ENCODE measurements at places on chromosomes 6 and 20.

DNA sequence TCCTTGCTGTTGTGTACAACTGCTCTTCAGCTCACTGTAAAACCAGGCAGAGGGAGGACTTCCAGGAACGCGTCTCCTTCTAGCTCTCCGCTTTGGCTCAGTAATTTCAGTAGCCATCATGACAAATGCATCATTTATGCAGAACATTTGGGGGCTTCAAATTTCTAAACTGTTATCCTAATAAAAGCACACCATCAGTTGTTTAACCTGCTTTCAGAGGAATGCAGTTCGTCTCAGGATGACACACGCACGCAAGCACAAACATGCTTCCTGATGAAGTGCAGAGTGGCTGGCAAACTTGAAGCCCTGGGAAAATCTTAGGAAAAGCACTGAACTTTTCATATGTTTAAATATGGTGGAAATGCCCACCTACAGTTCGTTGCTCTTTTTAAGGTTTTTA is 24.4 kb downstream of the SLC22A23 start:
- no peak for DNase-seq

DNA sequence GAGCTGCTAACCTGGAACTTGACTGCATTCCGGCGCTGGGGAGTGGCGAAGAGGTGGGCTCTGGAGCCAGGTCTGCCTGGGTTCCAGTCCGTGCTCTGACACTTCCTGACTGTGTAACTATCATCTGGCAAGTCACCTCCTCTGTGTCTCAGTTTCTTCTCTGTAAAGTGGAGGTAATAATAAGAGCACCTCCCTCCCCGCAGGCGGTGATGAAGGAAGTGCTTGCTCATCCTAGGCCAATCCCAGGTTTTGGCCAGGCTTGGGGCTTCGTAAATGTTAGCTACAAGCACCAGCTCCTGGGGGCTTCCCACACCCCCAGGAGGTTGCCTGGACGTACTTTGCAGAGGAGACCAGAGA is 32.8 kb downstream of the SNAI1 start:
- no peak for DNase-seq

DNA sequence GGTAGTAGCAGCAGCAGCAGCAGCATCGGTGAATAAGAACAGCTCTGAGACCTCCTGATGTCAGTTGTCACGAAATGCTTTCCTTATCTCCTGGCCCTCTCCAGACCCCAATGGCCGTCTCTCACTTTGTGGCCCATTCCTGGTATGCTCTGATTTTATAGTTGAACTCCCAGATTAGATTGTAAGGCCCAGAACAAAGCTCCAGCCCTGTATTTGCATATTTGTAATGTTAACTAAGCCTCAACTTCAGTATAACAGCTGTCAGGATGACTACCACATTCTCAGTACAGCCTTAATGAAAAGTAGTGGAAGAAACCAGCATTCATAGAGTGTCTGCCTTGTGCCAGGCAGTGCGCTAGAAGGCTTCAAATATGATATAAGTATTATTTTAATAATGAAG is 180.9 kb downstream of the SASH1 start:
- DNase-seq = no peak

DNA sequence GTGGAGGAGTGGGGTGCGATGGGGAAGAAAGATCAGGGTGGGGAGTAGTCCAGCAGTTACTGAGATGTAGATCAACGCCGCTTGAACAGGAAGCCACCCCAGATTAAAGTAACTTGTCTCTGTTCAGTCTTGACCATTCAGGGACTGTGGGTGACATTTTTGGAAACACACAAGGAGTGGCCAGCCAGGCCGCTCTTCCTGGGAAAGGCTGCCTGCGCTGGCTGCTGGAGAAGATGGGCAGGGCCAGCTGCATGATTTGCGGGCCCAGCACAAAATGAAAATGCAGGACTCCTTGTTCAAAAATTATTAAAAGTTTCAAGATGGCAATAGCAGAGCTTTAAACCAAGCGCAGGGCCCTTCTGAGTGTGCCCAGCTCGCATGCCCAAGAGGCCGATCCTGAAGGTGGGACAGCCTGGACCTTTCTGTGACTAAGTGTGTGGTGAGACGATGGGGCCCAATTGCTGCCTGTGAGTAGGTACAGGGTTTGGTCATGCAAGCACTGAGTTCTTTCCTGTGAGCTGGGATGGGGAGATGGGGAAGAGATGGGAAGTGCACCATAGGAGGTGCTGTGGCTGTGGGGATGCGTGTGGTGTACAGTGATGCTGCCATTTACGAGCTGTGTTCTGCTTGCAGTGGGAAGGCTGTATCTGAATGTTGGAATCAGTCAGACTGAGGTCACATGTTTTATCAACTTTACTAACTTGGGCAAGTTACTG is 51.3 kb downstream of the DAAM2 start:
- no peak for DNase-seq

- no peak for DNase-seq
Observed at GRCh38 chr6:165059032-165059431, 250.4 kb downstream of the C6orf118 start.

GRCh38 chr6:98014442-98015201 is 731.6 kb upstream of the MMS22L start:
- DNase-seq = no peak

DNA sequence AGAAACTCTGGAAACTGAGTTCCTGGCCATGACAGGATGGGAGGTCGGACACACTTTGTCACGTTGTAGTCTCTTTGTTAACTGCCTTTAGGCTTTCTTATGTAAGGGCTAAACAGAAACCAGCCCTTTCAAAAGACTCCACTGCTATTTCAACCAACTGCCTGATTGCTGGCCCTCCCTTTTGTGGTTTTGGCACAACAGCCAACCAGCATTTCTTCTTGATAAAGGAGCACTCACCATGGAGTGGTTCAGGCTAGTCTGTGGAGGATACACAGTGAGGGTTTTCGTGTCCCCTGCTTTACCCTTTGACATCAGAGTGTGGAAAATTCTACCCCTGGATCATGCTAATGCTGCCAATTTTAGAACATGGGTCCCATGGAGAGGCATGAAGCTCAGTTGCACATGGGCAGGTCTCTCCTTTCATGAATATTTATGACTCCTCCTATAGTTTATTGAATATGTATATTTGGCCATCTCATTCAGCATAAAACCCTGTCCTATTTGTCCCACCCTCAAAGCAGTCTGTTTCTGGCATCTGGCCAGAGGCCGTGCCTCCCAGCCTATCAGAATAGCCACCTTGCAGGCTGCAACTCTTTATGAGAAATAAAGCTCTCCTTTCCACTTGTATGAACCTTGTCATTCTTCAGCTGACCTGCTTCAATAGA is 148.3 kb downstream of the HS3ST5 start:
- DNase-seq = no peak

- DNase-seq = no peak
Observed at GRCh38 chr6:148969603-148970061, 222.8 kb downstream of the UST start.

DNA sequence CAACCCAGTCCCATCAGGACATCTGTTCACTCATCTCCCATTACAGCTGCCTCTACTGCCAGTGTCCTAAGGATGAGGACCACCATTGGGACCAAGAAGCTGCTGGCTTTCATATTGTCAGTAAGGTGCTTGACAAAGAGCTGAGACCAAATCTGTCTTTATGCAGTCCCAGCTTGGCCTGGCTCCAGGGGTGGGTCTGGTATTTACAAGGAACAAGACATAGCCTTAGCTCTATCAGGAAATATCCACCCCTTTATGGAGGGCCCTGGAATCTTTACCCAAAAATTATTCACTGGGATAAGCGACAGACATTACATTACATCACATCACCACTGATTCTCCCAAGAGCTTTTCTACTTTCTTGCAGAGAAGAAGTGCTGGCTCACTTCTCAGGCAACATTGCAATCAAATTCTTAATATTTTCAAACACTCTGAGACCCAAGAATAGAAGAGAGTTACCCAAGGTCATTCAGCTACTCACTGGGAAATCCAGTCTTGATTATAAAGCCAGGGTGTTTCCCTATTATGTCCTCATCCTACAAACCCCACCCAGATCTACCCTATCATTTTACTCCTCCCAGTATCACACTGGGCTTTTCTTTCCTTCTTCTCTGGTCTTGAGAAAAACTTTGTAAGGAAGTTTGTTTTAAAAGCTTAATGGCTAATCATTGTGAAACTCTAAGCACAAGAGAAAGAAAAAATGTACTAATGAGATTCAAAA is 11.5 kb upstream of the PI3 start:
- DNase-seq = no peak

- DNase-seq = no peak
Observed at GRCh38 chr6:24908650-24909035, 27.1 kb downstream of the RIPOR2 start.

- no peak for DNase-seq
Observed at GRCh38 chr20:53922901-53923314, 147.5 kb downstream of the BCAS1 start.

DNA sequence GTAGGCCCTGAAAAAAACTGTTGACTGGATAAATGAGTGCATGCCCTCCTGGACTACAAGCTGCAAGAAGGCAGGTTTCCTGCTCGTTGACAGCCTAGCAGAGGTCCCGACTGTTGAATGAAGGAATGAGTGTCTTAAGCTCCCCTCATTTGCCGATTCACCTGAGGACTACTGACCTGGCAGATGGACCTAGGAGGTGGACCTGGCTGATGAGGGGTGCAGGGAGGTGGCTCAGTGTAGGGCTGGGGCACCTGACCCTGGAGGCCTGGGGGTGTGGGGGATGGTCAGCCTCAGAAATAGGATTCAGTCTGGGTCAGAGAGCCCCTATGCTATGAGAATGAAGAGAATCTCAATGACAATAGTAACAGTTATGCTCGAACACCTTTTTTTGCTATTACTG is 11.6 kb upstream of the TFAP2C start:
- DNase-seq = no peak

GRCh38 chr20:51634257-51634656 is 91.7 kb upstream of the NFATC2 start:
- no peak for DNase-seq

GRCh38 chr6:128062882-128063603 is 162.2 kb upstream of the THEMIS start:
- no peak for DNase-seq

DNA sequence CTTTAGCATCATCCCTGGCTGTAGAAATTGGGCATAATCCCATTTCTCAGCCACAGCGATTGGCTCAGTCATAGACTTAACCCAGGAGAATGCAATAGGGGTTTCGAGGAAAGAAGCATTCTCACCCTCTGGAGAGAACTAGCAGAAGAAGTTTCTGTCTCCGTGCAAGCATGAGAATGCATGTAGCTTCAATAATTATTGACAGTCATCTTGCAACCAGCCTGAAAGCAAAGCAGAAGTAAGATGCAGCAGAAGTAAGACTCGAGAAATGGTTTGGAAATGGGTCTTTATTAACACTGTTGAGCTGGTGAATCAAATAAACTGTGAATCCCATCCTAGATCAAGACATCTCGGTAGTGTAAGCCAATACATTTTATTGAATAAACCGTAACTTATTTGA is 828.8 kb upstream of the GJE1 start:
- DNase-seq = no peak

DNA sequence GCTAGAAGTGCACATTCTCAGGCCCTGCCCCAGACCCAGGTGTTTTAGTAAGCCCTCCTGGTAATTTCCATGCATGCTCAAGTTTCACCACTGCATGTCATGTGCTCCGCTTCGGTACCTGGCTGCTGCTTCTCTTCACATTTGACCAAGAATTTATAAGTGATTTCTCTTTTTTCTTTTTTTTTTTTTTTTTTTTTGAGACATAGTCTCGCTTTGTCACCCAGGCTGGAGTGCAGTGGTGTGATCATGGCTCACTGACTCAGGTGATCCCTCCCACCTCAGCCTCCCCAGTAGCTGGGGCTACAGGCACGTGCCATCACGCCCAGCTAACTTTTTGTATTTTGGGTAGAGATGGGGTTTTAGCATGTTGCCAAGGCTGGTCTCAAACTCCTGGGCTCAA is 16.0 kb downstream of the TM9SF4 start:
- DNase-seq = no peak

DNA sequence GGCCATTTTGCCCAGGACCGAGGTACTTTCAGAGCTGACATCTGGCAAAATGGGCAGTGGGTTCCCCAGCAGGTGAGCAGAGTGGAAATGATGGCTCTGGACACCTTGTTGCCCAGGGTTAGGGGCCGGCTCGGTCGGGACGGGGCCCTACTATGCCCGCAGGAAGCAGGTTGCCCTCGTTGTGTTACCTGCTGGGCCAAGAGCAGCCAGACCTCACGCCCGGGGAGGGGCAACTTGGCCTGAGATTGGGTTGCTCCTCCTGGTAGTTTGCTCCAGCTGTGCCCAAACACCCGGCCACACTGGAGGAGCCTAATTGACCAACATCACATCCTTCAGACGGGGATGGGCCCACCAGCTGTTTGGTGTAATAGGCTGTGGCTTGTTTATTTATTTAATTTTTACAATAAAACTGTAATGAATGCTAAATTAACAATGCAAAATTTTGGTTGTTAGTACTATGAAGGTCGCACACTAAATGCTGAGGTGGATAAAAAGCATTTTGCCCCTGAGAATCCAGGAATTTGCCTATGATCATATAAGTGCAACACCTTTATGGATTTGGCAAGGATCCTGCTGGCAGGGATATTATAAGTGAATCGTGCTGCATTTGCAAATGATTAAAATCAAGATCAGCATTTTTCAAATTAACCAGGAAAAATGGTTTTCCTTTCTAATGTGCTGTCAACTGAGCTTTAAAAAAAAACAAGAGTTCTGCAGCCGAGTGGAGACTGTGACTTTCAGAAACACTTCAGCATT is 26.6 kb upstream of the PCMTD2 start:
- no peak for DNase-seq

- DNase-seq = no peak
Observed at GRCh38 chr6:90184334-90185298, 112.0 kb downstream of the BACH2 start.

GRCh38 chr6:20533746-20534294 is 437 bp upstream of the CDKAL1 start:
- DNase-seq = no peak

DNA sequence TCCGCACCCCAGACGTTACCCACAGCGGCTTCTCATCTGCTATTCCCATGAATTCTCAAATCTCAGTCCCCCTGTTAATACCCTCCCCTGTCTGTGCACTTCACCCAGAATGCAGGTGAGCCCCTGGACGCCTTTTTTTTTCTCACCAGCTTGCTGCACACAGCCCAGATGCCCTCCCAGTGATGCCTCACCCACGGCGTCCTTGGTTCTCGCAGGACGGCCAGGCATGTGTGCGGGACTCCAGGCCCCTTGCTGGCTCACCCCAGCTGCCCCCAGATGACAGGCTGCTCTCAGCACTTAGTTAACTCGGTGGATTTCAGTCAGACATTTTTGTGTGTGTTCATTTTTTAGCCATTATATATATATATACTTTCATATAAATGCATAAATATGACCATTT is 25.4 kb upstream of the PI16 start:
- no peak for DNase-seq

Measured in activated CD4-positive, alpha-beta T cell treated with anti-CD3 and anti-CD28 coated beads, Interleukin-2, amount 50 U/mL, for 48 hours (primary cell).